ENCODE measurements at places on chromosomes 1 and 21.

- peak; percentile 93 for DNase-seq
Observed at GRCh38 chr21:38267991-38268863, 11.4 kb downstream of the KCNJ15 start.

- no peak for DNase-seq
Observed at GRCh38 chr1:2165646-2166045, 28.9 kb downstream of the FAAP20 start.

DNA sequence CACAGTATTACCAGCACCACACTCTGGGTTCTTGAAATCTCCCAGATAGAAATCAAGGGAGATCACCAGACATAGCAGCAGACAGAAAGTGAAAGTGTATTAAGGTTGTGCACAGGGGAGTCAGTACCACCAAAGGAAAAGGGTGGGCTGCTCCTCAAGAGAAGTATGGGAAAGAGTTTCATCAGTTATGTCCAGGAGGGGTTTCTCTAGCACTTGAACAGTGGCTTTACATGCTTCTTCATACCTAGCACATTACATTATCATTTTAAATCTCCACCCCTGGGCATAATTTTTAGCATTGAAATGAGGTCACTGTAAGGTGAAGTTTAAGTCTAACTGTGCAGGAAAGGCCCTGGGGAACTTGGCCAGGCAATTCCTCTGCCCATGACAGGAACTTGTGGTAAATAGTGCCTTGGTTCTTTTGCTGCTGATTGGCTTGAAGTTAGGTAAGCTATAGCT is 601.0 kb downstream of the NUF2 start:
- DNase-seq: peak; percentile 3

- DNase-seq: peak; percentile 76
Observed at GRCh38 chr1:169460191-169460833, 25.4 kb downstream of the SLC19A2 start.

DNA sequence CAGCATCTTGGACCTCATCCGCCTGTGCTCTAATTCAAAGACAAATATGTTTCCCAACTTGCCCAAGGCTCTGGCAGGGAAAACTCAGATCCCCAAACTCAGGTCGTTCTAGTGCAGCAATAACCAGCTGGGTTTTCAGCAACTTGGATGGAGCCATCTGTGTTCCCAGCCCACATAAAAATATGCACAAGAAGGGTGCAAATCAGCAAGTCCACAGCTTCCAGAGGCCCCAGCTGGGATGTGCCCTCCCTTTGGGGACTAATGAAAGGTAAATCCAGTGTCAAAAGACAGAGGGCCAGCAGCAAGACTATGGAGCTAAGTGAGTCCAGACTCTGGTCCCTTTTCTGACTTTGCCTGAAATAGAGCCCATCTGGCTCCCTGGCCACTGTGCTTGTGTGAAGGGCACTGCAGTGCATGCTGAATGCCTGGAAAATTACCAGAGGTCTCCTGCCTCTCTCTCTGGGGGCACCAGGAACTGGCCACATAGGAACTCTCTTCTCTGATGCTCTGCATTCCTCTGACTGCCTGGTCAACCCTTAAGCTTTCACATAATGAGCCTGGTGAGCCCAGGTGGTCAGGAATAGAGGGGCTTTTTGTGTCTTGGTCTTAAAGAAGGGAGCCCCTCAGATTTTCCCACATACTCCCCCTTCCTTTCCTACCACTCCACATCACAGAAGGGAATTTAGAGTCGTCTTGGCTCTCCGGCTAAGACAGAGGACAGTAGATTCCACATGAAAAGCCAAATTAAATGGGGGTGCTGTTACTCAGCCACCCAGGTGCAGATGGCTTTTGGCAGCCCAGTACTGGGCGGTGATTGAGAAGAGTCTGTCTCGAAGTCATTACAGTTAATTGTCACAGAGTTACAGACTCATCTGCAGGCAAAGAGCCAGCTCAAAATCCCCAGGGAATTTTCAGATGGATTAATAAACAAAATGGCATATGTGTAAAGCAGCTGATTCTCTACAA is 88.1 kb upstream of the C1orf21 start:
- DNase-seq: no peak

- no peak for DNase-seq
Observed at GRCh38 chr1:224054012-224054411, 59.9 kb upstream of the FBXO28 start.

GRCh38 chr1:100213141-100213540 is 35.1 kb upstream of the LRRC39 start:
- DNase-seq: no peak

- DNase-seq: peak; percentile 95
Observed at GRCh38 chr1:210293171-210293607, 35.5 kb upstream of the HHAT start.

DNA sequence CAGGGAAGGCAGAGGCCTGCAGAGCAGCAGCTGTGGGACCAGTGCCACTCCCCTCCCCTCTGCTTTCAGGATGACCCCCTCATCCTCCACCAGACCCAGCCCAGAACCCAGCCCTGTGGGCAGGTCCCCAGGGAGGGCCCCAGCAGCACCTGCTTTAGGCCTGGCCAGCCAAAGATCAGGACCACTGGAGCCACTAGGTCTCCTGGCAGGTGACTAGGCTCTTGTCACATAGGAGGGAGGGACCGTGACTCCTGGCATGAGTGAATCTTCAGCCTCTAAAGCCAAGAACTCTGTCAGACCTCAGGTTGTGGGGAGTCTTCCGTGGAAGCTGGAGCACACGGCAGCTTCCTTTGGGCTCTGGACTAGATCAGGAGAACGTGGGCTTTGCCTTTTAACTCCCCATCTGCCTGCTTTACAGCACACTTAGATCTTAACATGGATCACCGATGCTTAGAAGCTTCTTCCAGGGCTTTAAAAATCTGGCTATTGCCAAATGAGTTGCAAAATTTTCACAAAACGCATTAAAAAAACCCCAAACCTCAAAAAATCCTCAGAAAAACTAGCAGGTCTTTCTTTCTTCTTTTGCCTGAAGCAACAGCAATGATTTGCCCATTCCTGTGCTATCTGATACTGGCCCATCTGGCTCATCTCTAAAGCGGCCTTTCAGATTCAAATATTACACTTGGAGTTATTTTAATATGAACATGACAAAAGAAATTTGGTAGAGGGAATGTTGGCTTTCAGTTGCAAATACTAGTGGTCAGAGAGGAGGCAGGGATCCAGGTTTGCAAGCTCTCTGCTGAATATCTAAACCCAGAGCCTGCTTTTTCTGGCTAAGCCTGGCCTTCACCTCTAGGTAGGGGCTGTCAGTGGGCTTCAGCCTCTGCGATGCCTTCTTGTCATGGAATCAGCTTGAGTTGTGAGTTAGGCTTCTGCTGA is 235.2 kb downstream of the SDCCAG8 start:
- peak; percentile 52 for DNase-seq

GRCh38 chr1:222372221-222372620 is 175.7 kb downstream of the HHIPL2 start:
- peak; percentile 33 for DNase-seq

DNA sequence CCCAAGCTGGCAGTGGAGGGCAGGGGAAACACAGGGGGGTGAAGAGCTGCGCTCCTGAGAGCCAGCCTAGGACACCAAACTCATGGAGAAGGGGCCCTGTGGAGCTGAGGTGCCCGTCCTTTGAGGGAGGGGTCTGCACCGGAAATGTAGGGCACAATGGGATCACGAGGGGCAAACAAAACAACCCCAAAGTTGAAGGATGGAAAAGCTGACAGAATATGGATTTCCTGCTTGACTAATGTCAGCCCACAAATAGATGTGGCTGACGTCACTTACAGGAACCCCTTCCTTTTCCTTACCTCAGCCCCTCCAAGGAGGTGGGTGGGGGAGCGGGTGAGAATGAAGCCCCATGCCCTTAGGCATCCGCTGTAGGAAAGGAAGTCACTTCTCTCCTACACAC is 110.9 kb downstream of the KCNN3 start:
- DNase-seq: no peak

GRCh38 chr1:248821641-248822040 is 4.1 kb downstream of the SH3BP5L start:
- DNase-seq: no peak

- no peak for DNase-seq
Observed at GRCh38 chr21:33557447-33557846, 14.6 kb downstream of the SON start.

DNA sequence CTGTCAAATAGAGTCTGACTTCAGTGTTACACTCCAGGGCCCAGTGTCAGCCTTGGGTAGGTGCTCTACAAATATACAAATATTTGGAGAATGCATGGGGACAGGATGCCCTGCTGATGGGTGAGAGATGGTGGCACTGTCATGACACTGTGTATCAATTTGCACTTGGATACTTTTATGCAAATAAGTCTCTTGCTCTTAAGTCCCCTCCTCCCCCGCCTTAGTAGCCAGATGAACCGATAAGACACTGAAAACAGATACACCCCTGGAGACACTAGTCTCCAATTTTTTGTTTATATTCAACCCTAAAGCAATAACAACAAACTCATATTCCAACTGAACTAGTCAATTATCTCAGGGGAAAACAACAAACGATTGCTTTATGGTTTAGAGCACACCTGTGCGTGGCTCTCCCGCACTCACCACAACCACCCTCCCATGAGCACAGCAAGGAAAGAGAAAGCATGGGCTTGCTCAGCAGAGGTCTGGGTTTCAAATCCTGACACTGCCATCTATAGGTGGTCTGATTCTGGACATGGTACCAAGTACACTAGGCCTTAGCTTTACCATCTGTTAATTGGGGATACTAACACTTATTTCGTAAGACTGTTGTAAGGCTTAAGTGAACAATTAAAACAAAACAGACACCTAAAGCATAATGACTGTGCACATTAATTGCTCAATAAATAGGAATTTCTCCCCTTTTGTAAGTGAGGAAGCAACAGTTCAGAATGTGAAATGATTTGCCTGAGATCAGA is 50.3 kb downstream of the HIVEP3 start:
- DNase-seq: peak; percentile 27

GRCh38 chr1:22334860-22335550 is 116.6 kb upstream of the ZBTB40 start:
- no peak for DNase-seq

DNA sequence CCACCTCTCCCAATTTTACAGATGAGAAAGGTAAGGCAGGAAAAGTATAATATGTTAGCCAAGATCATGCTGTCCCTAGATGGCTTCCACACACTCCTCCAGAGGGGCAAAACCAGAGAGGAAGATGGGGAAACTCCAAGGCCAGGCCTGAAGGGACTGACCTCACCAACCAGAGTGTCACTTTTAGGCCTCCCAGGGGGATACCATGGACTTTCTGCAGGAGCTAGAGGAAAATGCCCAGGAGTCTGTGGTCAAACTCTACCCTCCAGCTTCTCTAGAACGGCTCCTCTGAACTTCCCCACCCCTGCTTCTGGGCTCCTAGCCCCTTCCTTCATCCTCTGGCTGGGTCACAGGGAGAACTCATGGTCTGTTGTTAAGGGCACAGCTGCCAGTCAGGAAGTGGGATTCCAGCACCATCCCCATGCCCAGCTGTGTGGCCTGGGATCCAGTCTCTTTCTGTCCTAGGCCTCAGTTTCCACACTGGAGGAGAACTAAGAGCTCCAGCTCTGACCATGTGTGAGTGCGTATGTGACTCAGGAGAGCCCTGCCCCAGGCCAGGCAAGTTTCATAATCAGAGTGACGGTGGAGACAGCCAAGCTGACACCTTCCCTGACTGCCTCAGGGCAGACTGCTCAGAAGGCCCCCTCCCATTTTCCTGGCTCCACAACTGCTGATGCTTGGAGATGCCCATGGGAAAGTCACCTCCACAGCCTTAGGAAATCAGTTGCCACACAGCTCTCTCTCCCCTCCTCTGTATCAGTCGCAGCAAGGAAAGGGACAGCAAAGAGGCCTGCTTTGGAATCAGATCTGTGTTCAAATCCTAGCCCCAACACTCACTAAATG is 1.9 kb downstream of the IGSF8 start:
- DNase-seq: peak; percentile 62

DNA sequence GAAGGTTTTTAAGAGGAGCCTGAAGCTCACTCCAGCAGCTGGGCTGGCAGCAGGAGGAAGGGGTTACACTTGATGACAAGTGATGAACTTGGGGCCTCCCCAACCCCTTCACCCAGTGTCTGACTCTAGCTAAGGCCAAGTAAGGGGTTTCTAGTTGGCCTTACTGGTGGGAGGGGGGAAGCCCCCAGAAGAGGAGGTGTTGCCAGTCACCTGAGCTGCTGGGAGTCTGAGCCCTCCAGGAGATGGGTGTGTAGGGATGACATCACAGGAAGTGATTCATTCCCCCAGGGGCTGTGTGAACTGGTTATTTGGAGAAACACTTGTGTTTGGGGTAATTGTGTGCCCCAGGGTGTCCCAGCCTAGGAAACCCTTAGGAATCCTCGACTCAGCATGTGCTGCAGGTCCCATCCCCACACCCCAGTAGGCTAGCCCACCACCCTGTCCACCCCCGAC is 3.1 kb downstream of the PADI1 start:
- DNase-seq: peak; percentile 75

DNA sequence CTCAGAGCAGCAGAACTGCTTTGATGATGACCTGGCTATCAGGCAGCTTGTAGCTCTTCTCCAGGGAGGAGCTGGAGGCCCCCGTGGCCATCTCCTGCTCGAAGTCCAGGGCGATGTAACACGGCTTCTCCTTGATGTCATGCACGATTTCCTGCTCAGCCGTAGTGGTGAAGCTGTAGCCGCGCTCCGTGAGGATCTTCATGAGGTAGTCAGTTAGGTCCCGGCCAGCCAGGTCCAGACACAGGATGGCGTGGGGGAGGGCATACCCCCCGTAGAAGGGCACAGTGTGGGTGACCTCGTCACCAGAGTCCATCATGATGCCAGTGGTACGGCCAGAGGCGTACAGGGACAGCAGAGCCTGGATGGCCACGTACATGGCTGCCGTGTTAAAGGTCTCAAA is 18.3 kb upstream of the TP53BP2 start:
- no peak for DNase-seq

GRCh38 chr1:162699366-162699765 is 67.1 kb downstream of the DDR2 start:
- DNase-seq: no peak

DNA sequence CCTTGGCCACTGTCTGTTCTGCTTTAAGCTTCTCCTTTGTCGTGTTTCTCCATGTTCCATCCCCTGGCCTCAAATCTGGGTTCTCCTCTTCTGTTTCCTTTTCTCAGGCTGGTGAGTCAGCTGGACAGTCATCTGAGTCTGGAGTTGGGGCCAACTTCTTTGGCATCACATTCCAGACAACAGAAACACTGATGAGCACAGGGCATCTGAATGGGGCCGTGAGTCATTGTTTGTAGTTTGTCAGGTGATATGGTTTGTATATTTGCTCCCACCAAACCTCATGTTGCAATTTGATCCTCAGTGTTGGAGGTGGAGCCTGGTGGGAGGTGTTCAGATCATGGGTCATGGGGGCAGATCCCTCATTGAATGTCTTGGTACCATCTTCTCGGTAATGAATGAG is 14.3 kb upstream of the OLIG2 start:
- peak; percentile 95 for DNase-seq

GRCh38 chr1:204107892-204108291 is 35.0 kb downstream of the SOX13 start:
- no peak for DNase-seq
